Skeletal muscle cell (primary cell): ENCODE measurements at places on chromosomes 6 and 20.

GRCh38 chr20:6663104-6663503 is 104.4 kb upstream of the BMP2 start:
- DNase-seq: no peak

DNA sequence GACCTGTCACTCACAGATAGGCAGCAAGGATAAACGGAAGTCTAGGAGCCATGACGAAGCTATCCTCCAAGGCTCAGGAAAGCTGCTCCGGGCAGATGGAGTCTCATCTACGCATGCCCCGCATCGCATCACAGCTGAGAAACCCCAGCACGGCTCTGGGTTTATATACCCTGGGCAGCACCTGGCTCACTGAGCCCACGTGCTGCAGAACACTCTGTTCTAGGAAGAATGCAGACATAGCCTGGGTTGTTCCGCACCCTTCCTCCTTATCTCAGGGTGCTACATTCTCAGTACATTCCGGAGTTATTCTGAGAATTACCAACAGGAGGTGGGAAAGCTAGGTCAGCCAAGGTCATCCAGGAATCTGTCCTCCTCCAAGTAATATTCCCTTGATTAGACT is 260.4 kb downstream of the CBLN4 start:
- no peak for DNase-seq

DNA sequence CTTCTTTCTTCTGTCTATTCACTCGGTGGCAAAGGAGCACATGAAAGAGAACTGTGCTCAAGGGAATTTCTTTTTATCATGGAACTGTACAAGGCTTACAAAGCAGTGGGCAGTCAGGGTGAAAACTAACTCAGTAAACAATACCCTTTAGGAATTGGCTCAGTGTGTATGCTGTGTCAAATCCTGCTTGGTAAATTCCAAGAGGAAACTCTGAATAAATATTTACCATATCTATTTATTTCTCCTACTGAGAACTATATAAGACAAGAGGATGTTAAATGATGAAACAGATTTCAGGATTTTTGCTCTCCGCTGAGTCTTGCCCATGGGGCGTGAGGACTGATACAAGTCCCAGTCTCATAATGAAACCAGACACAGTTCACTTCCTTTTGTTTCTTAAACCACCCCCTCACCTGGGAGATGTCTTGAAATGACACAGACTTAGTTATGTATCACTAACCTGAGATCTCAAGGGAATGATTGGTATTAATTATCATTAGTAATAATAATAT is 188.8 kb downstream of the BACH2 start:
- no peak for DNase-seq

DNA sequence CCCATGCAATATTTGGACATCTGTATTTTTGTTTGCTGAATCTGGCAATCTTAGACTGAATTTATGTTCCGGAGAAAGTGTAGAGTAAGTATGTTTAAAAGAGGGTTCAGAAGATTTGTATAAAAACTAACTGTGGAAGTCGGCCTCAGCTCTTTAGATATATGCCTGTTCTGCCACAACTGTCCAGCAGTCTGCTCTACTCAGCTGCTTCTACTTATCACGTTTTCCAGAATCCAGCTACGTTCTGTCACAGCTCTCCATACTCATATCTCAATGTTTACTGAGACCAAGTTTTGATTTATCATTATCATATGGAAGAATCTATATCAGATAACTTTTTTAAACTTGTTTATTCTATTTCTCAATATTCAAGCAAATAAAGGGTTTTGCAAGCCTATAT is 721.3 kb downstream of the EYS start:
- DNase-seq: no peak

GRCh38 chr6:75882734-75883133 is 133.7 kb downstream of the MYO6 start:
- peak; percentile 48 for DNase-seq

DNA sequence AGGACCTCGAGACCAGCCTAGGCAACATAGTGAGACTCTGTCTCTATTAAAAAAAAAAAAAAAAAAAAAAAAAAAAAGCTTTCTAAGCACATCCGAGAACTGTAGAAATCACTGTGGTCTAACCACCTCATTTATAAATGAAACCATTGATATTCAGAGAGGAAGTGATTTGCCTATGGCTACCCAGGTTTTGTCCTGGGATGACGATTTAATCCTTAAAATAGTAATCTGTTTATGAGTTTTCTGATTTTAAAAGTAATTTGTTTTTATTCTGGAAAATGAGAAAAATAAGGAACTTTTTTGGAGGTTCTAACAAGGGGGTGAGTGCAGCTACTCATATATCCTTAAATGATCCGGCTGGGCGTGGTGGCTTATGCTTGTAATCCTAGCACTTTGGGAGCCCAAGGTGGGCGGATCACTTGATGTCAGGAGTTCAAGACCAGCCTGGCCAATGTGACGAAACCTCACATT is 6.5 kb upstream of the BTN3A2 start:
- DNase-seq: no peak

GRCh38 chr6:116468293-116468692 is 7.1 kb downstream of the CALHM6 start:
- DNase-seq: no peak

GRCh38 chr6:52834481-52834880 is 6.1 kb downstream of the GSTA5 start:
- DNase-seq: no peak
